ENCODE measurements at places on chromosomes 16 and 17.

DNA sequence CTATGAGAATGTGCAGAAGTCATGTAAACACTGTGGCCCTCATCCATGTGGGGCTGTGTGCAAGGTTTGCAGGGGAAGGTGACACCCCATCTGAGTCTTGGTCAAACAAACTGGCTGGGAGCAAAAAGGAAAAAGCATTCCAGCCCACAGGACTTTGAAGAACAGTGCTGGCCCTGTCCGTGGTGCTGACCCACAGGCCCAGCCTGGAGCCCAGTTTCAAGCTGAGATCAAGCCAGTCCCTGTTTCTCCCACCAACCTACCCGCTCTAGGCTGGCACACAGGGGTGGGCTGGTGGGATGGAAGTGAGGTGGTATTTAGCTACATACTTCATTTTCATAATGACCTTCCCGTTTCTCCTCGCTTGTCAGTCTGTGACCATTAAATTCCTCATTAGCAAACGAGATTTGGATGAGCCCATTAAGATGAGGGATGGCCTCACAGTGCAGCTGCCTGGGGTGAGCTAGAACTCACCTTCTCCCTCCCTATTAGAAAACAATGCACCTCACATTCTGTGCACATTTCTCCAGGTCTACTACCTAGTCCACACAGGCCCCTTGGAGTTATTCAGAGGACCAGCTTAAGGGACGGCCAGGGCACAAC, 12.6 kb upstream of the RPL38 start:
- no peak for DNase-seq

- DNase-seq: peak; percentile 65
These were observed 186.7 kb downstream of the MSI2 start for GRCh38 chr17:57442914-57443571.

DNA sequence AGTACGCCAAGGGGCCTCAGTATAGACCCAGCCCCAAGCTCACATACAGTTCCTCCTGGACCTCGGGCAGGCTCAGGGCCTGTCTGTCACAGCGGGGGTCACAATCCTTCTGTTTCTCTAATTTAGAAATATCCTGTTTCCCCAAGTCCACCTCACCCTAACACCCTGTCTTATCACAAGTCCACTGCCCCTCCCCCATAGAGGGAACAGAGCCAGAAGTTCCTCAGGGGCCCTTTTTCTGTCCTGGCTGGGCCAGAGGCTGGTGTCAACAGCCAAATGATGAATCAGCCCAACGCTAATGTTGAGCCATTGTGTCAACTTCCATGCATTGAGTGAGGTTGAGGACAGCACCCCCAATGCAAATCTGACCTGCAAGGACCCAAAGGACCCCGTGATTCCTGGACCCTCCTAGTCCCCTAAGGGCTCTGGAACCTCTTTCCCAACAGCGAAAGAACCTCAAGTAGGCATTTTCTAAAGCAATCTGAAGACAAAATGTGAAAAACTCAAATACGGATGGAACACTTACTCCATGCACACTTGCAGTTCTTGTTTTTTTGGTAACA, 58.6 kb downstream of the PECAM1 start:
- DNase-seq: no peak

DNA sequence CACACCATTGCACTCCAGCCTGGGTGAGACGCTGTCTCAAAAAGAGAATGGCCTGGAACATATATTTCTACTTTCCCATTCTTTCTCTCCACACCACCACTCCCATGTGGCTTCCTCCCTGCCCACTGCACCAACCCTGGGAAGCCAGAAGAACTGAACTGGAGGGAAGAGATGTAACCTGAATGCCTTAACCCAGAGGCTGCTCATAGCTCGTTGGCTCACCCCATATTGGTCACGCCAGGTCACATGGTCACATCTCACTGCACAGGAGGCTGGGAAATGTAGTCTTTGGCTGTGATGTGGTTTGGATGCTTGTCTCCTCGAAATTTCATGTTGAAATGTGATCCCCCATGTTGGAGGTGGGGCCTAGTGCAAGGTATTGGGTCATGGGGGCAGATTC, 5.9 kb upstream of the DNAH17 start:
- DNase-seq: no peak

DNA sequence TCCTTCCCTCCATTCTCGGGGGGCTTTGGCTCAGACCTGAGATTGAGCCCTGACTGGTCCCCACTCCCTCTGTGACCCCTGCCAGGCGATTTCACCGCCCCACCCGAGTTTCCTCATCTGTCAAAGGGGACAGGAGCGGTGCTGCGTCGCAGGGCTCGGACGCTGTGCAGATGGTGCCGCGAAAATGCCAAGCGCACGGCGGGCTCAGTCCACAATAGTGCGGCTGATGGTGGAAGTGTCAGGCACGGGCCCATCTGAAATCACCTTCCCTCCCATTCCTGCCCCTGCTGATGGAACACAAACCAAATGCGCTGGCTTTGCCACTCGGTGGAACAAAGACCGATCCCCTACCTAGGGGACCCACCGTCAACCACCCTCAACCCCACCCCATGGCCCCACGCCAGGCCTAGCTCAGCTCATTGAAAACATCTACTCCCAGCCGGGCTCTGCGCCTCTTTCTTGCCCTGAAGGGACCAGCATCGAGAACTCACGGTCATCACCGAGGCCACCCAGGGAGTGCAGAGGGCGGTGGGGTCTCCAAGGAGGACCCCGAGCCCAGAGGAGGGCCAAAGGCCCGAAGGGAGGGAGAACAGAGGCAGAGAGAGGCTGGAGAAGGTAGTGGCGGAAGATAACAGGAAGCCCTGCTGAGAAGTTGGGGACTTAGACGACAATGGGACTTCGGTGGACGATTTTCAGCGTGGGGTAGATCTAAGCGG, 1.4 kb downstream of the CARHSP1 start:
- DNase-seq: peak; percentile 40

GRCh38 chr17:622356-622755, 92.3 kb downstream of the VPS53 start:
- DNase-seq: no peak

DNA sequence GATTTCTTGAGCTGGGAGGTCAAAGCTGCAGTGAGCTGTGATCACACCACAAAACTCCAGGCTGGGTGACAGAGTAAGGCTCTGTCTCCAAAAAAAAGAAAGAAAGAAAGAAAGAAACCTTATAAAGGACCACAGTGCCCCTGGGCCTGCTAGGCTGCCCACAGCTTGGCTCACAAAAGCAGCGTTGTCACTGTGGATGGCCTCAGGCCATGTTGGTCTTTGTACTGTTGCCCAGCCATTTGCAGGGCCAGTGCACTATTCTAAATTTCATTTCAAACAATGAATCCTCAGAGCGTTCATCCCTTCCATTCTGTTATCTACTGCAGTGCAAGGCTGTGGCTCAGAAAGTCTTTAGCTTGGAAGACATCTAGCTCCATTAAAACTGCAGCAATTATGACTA, 208.4 kb downstream of the SLC39A11 start:
- DNase-seq: no peak

- DNase-seq: no peak
These were observed 97.4 kb upstream of the ZFHX3 start for GRCh38 chr16:73145166-73145880.

DNA sequence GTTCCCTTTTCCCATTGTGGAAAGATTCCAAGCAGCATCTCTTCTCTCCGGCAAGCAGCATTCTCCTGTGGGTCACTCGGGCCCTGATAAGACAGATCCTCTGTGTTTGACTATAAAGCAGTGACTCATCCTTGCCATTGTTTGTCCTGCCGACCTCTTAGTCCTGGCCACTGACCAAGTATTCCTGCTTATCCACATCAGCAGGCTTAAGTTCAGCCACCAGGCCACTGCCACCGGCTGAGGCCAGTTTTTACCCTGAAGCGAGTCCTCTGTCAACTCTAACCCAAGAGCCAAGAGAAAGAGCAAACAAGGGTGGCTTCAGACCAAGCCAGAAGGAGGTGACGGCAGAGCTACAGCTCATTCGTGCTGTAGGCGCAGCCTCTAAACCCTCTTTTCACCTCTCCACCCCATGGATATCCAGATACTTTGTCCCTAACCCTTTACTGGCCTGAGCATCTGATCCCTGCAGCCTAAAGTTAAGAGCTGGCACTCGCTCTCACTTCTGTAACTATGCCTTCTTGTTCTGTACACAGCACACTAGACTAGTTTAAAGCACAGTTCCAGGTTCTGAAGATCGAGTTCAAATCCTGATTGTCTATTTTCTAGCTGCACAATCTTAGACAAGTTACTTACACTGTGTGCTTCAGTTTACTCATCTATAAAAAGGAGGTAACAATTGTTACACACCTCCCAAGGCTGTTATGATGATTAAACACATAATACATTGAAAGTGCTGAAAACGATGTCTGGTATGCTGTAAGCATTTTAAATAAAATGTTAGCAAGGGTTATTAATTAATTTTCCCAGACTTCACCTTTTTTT, 31.0 kb downstream of the SOX9 start:
- DNase-seq: no peak

DNA sequence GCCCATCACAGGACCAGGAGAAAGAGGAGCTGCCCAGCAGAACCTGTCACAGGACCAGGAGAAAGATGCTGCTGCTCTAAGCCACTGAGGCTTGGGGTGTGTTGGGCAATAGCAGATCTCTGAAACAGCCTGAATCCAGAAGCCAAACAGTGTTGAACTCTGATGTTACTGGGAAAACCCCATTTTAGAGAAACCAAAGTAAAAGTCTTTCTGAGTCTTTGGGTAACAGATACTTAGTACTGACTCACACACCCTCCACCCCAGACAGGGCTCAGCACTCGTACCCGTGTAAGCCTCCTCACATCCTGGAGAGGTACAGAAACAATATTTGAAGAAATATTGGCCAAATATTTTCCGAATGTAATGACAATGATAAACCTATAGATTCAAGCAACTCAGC, 82.8 kb upstream of the GNG13 start:
- no peak for DNase-seq

DNA sequence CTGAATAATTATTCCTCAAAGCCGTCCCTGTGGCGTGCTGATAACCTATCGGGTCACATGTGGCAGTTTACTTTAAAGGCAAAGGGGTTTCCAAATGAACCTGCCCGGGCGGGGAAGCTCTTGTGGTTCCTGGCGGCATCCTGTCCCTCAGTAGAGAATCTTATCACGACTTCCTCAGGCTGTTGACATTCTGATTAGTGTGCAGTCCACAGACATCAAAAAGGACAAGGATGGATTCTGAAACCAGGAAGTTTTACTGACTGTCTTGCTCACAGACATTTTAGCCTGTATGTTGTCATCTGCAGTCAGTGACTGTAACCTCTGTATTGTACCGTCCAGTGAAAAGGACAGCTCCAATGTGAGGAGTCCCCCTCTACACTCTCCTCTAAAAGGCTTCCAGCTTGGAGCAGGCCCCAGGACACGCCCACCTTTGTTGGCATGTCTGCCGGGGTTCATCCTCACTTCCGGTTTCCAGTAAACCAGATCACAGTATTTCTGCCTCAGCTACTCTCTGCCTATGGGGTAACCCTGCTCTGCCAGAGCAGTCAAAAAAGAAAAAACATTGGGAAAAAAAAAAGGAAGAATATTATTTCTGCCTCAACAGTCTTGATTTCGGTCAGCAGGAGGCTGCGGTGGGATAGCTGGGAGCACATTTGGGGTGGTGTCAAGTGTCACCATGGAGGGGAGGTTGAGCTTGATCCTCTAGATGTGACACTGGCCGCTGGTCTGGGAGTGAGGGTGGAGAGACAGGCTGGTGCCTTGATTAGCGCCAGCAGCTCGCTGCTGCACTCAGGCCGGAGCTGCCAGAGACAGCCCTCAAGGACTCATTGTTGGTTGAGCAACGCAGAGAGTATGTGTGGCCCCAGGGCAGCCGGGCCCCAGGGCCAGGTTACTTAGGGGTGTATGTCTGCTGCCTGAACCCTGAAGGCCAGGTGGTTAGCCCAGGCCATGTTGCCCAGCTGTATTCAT, 89.0 kb upstream of the DNAH17 start:
- peak; percentile 47 for DNase-seq

DNA sequence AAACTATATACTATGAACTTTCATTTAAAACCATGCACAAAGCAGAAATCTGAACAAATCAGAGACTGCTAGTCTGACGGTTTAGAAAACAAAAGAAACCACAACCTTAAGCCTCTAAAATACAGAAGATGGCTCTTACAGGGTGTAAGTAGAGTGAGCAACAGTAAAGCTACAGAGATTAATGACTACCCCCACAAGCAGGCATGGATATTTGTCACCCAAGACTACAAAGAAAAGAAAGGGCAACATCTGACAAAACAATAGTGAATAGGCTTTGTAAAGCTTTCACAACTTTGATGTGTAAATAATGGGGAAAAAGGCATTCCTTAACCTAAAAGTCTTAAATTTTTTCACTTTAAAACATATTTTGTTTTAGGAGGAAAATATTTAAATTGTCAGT, 75.0 kb downstream of the SPAG9 start:
- no peak for DNase-seq

DNA sequence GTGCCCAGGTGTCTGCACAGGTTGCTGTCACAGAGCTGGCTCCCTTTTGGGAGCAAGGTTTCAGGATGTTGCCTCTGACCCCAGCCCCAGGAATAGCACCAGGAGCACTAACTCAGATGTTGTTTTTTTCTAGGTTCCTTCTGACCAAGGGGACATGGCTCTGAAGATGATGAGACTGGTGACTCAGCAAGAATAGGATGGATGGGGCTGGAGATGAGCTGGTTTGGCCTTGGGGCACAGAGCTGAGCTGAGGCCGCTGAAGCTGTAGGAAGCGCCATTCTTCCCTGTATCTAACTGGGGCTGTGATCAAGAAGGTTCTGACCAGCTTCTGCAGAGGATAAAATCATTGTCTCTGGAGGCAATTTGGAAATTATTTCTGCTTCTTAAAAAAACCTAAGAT, 28.1 kb downstream of the SCPEP1 start:
- DNase-seq: no peak

GRCh38 chr16:69072640-69072974, 32.8 kb upstream of the HAS3 start:
- DNase-seq: no peak

GRCh38 chr17:77328823-77329740, 188.3 kb downstream of the SEC14L1 start:
- no peak for DNase-seq

- no peak for DNase-seq
These were observed 3.1 kb upstream of the CDRT4 start for GRCh38 chr17:15470536-15470935.

- DNase-seq: peak; percentile 44
These were observed 11.5 kb downstream of the FLII start for GRCh38 chr17:18246880-18247612.

DNA sequence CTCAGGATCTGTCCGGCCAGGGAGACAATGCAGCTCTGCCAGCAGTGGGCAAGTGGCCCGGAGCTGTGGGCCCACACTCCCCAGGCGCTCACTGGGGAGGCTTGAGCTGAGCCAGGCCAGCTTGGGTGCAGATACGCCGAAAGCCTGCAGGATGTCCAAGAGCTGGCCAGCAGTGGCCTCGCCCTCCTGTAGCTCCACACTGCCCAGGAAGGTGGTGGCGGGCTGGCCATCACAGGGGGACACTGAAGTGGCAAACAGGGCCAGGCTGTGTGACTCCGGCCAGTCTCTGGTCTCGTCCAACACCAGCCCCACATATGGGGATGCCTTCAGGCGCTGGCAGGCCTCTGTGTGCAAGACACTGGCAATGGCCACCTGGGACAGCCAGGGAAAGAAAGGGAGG, 9.6 kb downstream of the C17orf113 start:
- no peak for DNase-seq

GRCh38 chr17:596287-596686, 118.4 kb downstream of the VPS53 start:
- DNase-seq: no peak
